SK-N-MC (cell line): ENCODE measurements at places on chromosomes 4 and X.
A peak's percentile ranks its signal among the peaks of the same experiment; 100 is the strongest.

DNA sequence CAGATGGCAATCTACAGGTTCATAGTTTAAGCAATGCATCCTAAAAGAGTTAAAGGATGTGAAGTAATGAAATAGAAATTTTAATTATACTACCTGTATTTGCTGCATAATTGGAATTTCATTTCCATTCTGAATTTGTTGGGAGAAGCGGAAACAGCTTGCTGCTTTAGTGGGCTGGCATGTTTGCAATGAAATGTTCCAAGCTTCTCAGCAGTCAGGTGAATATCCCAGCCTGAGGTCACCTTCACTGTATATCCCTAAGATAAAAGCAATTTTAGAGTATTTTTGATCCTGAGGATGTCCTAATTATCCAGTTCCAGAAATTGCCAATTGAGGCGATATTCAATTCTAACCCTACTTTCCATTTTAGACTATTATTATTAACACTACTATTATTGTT is 136.1 kb upstream of the ARSJ start:
- no peak for DNase-seq

DNA sequence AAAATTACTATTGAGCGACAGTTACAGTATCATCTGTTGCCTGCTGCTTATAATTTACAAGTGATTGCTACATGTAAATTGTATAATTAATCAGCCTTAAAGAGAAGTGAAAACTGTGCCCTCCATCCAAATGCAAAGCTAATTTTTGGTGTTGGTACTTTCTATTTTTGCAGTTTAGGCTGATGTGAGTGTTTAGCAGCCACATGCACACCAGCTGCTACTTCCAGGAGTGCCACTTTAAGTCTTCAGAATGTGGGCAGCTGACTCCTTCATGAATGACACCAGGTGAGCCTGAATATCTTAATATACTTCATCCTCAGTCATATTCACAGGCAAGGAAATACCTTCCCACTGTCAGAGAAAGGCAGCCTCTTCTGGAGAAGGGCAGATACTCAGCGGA is 149.8 kb upstream of the RASGEF1B start:
- DNase-seq, result no peak

- peak; percentile 10 for DNase-seq
Observed at GRCh38 chr4:21512353-21512752, 436.2 kb downstream of the KCNIP4 start.

- no peak for DNase-seq
Observed at GRCh38 chr4:148287111-148287510, 155.1 kb downstream of the NR3C2 start.

DNA sequence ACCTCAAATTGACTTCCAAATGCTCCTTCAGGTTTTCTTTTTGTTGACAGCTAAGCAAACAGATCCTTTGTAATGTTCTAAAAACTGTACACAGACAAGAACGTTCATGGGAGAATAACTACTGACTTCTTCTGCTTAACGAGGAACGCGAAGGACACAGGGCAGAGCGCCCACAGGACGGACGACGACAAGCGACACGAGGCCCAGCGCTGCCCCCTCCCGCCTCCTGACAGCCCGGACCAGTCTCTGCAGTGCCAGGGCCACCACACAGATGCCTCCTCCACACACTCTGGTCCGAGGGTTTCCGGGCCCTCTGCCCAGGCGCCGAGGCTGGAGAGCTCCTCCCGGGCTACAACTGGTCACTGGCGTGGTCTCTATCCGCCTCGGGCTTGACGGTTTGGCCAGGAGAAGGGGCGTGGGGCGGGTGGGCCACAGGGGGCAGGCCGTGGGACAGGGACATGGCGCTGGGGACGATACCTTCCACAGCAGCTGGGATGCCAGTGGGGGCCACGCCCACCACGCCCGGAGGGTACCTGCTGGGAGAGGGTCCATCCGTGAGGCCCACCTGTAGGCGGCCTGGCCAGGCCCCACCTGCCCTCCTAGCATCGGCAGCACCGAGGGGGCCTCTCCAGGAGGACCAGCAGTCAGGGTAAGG is 36.9 kb downstream of the CTBP1 start:
- no peak for DNase-seq

- no peak for DNase-seq
Observed at GRCh38 chr4:107017443-107018343, 18.4 kb downstream of the DKK2 start.

DNA sequence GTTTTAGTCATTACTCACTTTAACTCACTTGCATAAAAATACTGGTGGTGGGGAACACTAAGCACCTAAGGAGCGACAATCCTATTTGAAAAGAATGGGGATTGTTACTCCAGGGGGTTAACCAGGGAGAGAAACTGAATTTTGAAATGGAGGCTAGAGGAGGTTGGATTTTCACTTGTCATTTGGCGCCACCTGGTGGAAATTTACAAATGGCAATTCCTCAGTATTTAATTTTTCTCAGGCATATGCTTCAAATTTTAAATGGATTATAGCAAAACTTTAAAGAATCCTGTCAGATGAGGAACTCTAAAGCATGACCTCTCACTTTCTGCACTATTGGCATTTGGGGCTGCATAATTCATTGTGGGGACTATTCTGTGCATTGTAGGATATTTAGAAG is 2.7 kb upstream of the GEMIN8 start:
- DNase-seq, result peak; percentile 42

DNA sequence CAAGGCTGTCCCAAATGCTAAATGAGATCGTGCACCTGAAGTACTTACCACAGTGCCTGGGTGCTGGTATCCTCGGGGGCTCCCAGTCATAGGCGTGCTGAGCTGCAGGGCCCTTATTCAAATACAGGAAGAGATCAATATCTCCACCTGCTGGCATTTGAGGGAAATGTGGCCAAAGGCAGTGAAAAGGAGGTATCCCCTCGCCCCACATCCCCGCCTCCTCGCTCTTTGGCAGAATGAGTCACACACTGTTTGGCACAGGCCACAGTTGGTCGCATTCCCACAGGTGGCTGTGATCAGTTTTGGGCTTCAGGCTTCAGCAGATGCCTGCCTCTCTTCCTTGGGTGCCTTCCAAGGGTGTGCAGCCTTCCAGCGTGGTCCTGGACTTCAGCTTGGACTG is 28.4 kb downstream of the ZNF185 start:
- DNase-seq, result no peak

GRCh38 chrX:22116605-22117546 is 84.8 kb downstream of the PHEX start:
- DNase-seq, result no peak

DNA sequence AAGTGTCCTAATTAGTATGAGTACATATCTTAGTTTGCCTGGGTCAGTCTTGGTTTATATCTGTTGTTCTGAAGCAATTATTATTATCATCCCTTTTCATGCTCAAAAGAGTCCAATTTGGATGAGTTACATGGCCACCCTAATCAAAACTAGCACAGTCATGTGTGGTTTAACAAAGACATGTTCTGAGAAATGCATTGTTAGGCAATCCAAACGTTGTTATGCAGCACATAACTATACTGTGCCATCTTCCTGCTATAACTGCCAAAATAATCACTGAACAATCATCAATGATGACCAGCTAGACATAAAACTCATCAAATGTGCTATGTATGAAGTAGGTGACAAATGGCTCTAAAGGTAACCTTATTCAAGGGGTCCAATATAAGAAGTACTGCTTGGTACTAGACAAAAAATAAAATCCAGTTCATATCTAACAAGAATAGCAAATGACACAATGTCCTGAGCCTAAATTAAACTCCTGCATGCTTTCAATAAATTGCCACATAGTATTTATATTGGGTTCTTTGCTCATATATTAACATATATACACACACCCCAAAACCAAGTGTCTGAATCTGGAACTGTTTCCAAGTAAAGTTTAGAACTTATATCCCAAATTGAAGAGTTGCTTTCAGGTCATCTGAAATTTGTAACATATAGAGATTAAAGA is 41.9 kb downstream of the CNOT6L start:
- no peak for DNase-seq

GRCh38 chrX:619451-619811 is 11.2 kb upstream of the SHOX start:
- DNase-seq, result no peak

DNA sequence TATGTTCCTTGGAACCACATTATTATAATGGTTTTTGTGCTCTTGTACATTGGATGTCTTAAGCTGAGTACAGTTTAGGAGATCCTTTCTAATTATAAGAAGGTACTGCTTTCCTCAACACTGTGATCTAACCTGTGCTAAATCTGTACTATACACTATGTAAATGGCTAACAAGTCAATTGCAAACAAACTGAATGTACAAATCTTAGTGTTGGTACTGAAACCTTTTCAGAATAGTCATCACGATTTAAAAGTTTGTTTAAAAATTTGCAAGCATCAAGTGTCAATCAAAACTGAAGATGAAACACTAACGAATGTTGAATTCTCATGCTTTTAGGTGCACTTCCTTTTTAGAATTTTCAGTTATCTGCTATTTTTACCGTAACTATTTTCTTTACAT is 2090.4 kb upstream of the TENM3 start:
- no peak for DNase-seq

DNA sequence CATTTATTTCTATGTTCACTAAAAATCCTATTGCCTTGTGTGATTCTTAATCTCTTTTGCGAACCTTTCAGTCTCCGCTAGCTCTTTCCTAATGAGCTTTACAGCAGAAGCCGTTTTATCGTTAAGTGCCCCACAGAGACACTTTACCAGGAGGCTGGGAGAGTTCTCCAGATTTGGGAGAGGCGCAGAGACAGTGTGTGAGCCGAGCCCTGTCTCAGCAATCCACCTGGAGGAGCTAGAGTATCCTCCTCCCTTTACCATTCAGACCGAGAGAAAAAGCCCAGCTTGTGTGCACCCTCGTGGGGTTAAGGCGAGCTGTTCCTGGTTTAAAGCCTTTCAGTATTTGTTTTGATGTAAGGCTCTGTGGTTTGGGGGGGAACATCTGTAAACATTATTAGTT is 54.9 kb upstream of the MTM1 start:
- DNase-seq, result no peak

DNA sequence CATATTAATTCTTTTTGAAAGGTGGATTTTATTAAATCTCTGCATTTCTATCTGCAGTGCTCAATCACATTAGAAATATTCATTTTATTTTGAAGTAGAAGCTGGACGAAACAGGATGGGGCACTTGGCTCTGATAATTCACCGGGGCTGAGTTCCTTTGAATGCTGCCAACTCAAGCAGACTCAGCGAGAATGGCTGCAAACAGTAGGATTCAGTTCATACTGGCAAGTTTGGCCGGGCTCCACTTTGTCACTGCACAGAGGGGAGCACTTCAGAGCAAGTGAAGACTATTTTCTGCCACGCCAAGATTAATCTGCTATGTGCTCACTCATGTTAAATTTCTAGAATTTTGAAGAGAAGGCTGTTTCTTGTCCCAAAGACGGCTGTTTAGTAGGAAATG is 30.7 kb upstream of the KLHL8 start:
- no peak for DNase-seq

GRCh38 chr4:86960557-86960961 is 25.7 kb downstream of the AFF1 start:
- no peak for DNase-seq

- DNase-seq, result no peak
Observed at GRCh38 chr4:88138561-88138960, 19.9 kb downstream of the ABCG2 start.

DNA sequence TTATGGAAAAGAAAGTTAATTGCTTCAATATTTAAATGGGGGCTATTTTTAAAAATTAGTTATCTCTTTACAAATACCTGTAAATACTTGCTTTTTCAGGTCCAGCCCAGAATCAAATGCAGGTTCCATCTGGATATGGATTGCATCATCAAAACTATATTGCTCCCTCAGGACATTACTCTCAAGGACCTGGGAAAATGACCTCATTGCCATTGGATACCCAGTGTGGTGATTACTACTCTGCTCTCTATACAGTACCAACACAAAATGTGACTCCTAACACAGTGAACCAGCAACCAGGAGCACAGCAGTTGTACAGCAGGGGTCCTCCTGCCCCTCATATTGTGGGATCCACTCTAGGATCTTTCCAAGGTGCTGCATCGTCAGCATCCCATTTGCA is 29.2 kb downstream of the SEC24B start:
- DNase-seq, result no peak

GRCh38 chr4:71267244-71267643 is 71.6 kb upstream of the SLC4A4 start:
- no peak for DNase-seq

GRCh38 chr4:117845270-117845669 is 189.0 kb upstream of the NDST3 start:
- no peak for DNase-seq

- no peak for DNase-seq
Observed at GRCh38 chr4:119615068-119615719, 13.4 kb downstream of the PDE5A start.

DNA sequence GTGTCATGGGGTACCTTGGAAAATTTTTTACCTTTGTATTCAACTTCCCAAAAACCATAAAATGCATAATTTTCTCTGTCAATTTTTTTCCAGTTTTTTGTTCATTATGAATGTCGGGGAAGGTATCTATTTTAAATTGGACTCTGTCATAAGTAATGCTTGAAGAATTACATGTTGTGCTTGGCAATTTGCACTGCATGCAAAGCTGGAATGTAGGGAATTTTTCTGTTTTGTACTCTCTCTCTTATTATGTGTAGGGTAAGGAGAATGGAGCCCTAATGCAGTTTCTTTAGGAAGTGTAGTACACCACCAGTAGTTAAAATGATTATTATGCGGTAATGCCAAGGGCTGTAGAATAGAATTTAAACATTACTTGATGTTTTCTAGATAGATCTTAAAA is 137.7 kb upstream of the LIMCH1 start:
- no peak for DNase-seq

DNA sequence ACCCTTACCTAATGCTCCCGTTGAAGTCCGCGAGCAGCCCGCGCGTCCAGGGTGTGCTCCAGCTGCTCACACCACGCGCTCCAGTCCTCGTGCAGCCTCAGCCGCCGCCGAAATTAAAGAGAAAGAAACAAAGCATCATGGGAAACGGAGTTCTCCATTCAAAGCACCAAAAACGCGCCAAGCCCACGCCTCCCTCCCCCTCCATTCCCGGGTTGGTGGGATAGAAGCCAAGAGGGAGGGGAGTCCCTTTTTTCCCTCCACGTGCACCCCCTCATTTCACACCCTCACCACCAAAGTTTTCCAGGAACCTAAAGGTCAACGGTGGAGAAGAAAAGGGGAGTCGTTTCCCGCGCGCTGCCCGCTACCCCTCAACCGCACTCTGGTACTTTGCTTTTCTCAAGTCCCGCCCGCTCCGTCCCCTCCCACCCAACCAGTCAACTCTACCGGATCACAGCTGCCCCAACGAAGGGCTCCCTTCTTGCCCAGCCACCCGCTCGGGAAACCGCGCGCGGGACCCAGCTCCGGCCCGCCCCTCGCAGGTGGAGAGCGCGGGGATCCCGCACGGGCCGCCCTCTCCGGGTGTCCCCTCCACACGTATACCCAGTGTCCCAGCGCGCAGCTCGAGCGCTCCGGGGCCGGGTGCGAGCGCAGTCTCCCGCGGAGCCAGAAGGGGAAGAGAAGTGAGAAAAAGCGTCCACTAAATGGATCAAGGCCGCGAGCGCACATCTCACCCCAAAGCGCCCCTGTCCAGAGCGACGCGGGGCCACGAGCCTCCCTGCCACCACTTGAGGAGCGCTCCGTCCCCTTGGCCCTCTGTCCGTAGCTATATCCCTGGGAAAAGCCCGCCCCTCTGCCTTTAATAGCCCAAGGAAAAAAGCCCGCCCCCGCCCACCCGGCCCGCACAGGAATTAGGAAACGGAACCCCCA is 65.1 kb upstream of the CCDC160 start:
- no peak for DNase-seq

GRCh38 chr4:88965053-88965452 is 91.9 kb downstream of the FAM13A start:
- no peak for DNase-seq
